ENCODE measurements at places on chromosomes 6 and 20. TPM values are rescaled to one million over a fixed set of nuclear protein-coding genes. Genes with fewer than 3 reads are reported as not detected.

The CALHM5 gene
- 0.73 TPM for polyA plus RNA-seq

The DZANK1 gene
- 0.96 TPM for polyA plus RNA-seq

The PDE7B gene
- 2.0 TPM for polyA plus RNA-seq

The GSTA2 gene
- 0.04 TPM for polyA plus RNA-seq

DNA sequence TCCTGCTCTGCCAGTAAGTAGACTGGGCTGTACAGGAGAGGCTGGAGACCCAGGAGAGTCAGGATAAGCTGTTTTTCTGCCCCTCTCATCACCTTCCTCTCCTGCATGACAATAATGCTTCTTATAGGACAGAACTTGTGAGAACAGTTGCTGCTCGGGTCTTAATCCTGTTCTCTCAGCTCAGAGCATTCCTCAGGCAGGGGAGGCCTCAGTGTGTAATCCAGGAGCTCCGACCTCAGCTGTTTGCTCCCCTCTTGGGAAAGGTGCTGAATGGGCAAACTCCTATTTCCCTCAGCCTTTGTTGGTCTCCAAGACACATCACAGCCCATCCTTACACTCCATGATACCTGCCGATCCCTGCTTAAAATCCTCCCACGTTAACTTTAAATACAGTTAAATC, 134.9 kb upstream of the LRFN2 start:
- peaks cover 4% of the 10 kb centered on the region for H3K4me1 ChIP-seq
- no peak for DNase-seq
- no peak overlapping the region for H3K27ac ChIP-seq
- H3K36me3 ChIP-seq, result no peaks in the 10 kb centered on the region
- no peaks in the 10 kb centered on the region for H3K27me3 ChIP-seq

GRCh38 chr6:30709101-30709868, 7.8 kb downstream of the MDC1 start:
- no peak for DNase-seq
- H3K36me3 ChIP-seq, result no peaks in the 10 kb centered on the region
- H3K27me3 ChIP-seq, result no peaks in the 10 kb centered on the region
- no peak overlapping the region for H3K27ac ChIP-seq
- H3K4me3 ChIP-seq, result no peak overlapping the region

GRCh38 chr20:39266989-39267388, 304.8 kb downstream of the DHX35 start:
- no peaks in the 10 kb centered on the region for H3K27me3 ChIP-seq
- no peaks in the 10 kb centered on the region for H3K4me1 ChIP-seq
- H3K36me3 ChIP-seq, result no peaks in the 10 kb centered on the region
- no peak overlapping the region for H3K4me3 ChIP-seq

GRCh38 chr20:14657266-14658005, 320.0 kb upstream of the FLRT3 start:
- DNase-seq, result no peak
- H3K4me1 ChIP-seq, result no peaks in the 10 kb centered on the region
- no peaks in the 10 kb centered on the region for H3K36me3 ChIP-seq
- no peaks in the 10 kb centered on the region for H3K27me3 ChIP-seq
- no peak overlapping the region for H3K27ac ChIP-seq

- no peaks in the 10 kb centered on the region for H3K27me3 ChIP-seq
- H3K4me1 ChIP-seq, result peaks cover 46% of the 10 kb centered on the region
- H3K27ac ChIP-seq, result peak overlapping the region; percentile 60
- H3K36me3 ChIP-seq, result peaks cover 88% of the 10 kb centered on the region
- H3K4me3 ChIP-seq, result no peak overlapping the region
- no peak for DNase-seq
Observed at GRCh38 chr6:18464176-18464575, 77.0 kb downstream of the RNF144B start.

DNA sequence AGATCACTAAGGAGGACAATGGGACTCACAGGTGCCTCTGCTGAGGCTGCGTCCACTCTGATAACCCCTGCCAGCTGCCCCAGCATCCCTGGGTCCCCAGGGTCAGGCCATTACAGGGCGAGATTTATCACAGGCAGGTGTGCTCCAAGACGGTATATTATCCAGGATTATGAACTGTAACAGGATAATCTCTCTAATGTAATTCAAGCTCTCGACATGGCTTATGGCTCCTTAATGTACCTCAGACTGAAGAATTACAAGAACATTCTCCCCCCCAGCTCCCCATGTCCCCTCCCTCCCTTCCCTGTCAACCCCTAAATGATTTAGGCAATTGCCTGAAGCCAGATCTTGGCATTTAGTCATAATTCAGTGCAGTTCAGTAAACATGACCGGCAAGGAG, 86.8 kb downstream of the NCR2 start:
- no peaks in the 10 kb centered on the region for H3K36me3 ChIP-seq
- H3K27me3 ChIP-seq, result no peaks in the 10 kb centered on the region
- no peaks in the 10 kb centered on the region for H3K4me1 ChIP-seq
- no peak for DNase-seq
- no peak overlapping the region for H3K27ac ChIP-seq

DNA sequence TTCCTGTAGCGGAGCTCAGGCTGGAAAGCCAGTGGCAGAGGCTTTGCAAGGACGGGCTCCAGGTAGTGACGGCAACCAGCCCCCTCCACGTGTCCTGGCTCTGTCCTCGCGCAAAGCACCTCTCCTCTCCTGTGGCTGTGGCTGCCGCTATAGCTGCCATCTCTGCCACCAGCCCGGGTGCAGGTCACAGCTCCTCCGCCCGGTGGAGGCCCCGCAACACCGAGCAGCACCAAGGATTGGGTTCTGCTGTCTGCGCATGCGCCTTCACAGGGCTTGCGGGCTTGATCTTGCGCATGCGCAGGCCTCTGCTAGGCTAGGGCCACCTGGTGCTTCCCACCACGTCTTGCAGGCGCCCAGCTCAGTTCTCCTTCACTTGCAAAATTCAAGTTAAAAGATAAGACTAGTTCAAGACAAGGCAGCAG, 625.4 kb downstream of the QKI start:
- no peaks in the 10 kb centered on the region for H3K27me3 ChIP-seq
- no peaks in the 10 kb centered on the region for H3K4me1 ChIP-seq
- DNase-seq, result peak; percentile 82
- H3K27ac ChIP-seq, result no peak overlapping the region
- H3K4me3 ChIP-seq, result peak overlapping the region; percentile 44
- no peaks in the 10 kb centered on the region for H3K36me3 ChIP-seq

GRCh38 chr6:159720708-159721107, 6.6 kb upstream of the WTAP start:
- no peak for DNase-seq
- H3K27me3 ChIP-seq, result no peaks in the 10 kb centered on the region
- H3K4me1 ChIP-seq, result peaks cover 29% of the 10 kb centered on the region
- H3K4me3 ChIP-seq, result no peak overlapping the region
- no peak overlapping the region for H3K27ac ChIP-seq

All from psoas muscle (tissue), 8 donors.